Ovary (tissue), 10 donors: ENCODE measurements at places on chromosomes 12 and 14. TPM values are rescaled to one million over a fixed set of nuclear protein-coding genes. Genes with fewer than 3 reads are reported as not detected.

GRCh38 chr14:56632195-56632594 lies 52.6 kb downstream of the TMEM260 start:
- no peak overlapping the region for H3K4me3 ChIP-seq
- no peak overlapping the region for H3K27ac ChIP-seq
- no peaks in the 10 kb centered on the region for H3K27me3 ChIP-seq
- peaks cover 4% of the 10 kb centered on the region for H3K36me3 ChIP-seq
- no peak for DNase-seq

DNA sequence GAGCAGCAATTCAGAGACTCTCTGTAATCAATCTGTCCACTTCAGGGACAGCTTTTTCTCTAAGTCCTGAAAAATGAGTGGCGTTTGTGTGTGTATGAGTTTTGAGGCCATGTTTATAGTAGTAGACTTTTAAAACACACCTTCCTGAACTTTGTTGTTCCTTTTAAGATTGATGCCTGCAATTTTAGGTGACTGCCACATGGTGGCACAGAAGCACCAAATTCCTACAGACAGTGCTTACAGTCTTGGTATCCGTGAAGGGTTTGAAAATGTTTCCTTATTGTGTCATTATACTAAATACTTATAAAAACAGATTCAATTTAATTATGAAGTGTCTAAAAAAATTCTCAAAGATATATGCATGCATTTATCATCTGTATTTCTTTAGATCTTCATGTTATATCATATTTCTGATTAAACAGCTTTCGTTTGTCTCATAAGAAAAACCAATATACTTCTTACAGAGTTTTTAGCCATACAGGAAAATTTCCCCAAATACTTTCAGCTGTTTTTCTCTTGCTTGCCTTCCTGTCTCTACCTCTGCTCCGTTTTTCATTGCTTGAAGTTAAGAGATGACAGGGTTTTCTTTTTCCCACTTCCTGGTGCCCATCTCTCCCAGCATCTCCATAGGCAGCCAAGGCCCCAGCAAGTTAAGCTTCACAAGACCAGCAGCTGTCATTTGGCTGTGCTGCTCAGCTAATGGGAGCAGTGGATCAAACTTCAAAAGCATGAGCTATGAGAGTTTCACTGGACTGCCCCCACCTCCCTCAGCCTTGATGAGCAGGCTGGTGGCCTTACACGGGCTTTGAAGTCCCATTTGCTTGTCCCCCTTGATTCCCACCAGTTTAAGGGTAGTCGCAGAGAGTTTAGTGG lies 259.6 kb downstream of the AKAP6 start:
- H3K36me3 ChIP-seq: no peaks in the 10 kb centered on the region
- H3K4me1 ChIP-seq: no peaks in the 10 kb centered on the region
- H3K4me3 ChIP-seq: no peak overlapping the region

GLT1D1 gene
- total RNA-seq: 0.61 TPM

- no peak overlapping the region for H3K4me3 ChIP-seq
- no peak overlapping the region for H3K27ac ChIP-seq
- H3K27me3 ChIP-seq: no peaks in the 10 kb centered on the region
- DNase-seq: no peak
- no peaks in the 10 kb centered on the region for H3K4me1 ChIP-seq
Measured at GRCh38 chr12:4353785-4354208, 25.7 kb downstream of the FGF23 start.

GRCh38 chr12:11941606-11942337 lies 129.0 kb upstream of the BCL2L14 start:
- H3K4me3 ChIP-seq: no peak overlapping the region
- no peaks in the 10 kb centered on the region for H3K36me3 ChIP-seq
- H3K4me1 ChIP-seq: no peaks in the 10 kb centered on the region
- no peak for DNase-seq

GRCh38 chr14:55845963-55846825 lies 266.2 kb downstream of the KTN1 start:
- H3K27ac ChIP-seq: no peak overlapping the region
- H3K4me3 ChIP-seq: no peak overlapping the region

SDSL gene
- total RNA-seq: 2.9 TPM

DNA sequence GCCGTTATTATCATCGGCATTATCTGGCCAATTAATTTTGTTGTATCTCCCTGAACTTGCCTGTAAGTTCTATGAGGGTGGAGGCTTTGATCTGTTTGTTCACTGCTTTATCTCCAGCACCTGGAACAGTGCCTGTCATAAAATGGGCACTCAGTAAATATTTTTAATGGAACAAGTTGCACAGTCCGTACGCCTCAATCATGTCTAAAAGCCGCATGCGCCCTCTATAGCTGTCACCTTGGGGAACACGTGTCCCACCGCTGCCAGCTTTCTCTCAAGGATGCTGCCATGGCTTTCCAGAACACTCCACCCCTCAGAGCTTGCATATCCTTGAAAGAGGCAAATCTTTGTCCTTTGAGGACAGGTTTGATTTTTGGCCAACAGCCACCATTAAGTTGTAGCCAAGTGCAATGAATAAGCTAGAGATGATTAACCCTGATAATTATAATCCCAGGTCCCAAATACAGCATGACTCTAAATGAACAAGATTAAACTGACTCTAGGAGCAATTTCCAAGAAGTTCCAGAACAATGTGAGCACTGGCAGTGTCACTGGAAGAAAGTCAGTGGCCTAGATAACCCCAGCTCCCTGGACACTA lies 55.1 kb downstream of the ERH start:
- no peak for DNase-seq
- no peak overlapping the region for H3K27ac ChIP-seq
- H3K27me3 ChIP-seq: no peaks in the 10 kb centered on the region
- no peaks in the 10 kb centered on the region for H3K36me3 ChIP-seq

GRCh38 chr14:101506211-101506925 lies 54.9 kb upstream of the DIO3 start:
- H3K36me3 ChIP-seq: no peaks in the 10 kb centered on the region
- H3K27me3 ChIP-seq: no peaks in the 10 kb centered on the region

- no peak overlapping the region for H3K4me3 ChIP-seq
- no peaks in the 10 kb centered on the region for H3K27me3 ChIP-seq
- DNase-seq: no peak
- no peak overlapping the region for H3K27ac ChIP-seq
- no peaks in the 10 kb centered on the region for H3K4me1 ChIP-seq
Measured at GRCh38 chr14:76498976-76499375, 123.0 kb downstream of the ESRRB start.

OR4E2 gene
- not detected for total RNA-seq

GRCh38 chr12:57469296-57470164 lies 9.9 kb downstream of the GLI1 start:
- no peaks in the 10 kb centered on the region for H3K4me1 ChIP-seq
- DNase-seq: no peak
- H3K4me3 ChIP-seq: no peak overlapping the region
- no peak overlapping the region for H3K27ac ChIP-seq
- no peaks in the 10 kb centered on the region for H3K27me3 ChIP-seq
- no peaks in the 10 kb centered on the region for H3K36me3 ChIP-seq

HOXC11 gene
- not detected for total RNA-seq

DNA sequence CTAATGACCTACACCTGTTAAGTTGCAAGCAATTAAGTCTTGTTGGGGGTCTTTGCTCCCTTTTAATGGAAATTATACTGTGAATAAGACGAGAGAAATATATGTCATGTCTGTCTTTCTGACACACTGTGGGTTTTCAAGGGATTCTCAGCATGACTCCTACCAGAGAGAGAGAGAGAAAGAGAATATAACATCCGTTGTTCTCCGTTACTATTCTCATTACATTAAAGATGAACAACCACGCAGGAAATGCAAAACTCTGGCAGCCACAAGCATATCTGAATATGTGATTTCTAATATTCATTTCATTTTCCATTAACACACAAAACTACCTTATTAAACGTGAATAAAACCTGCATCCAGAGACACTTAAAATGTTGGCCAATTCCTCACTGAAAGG lies 67.3 kb upstream of the EGLN3 start:
- no peaks in the 10 kb centered on the region for H3K4me1 ChIP-seq
- DNase-seq: no peak
- no peaks in the 10 kb centered on the region for H3K36me3 ChIP-seq
- H3K4me3 ChIP-seq: no peak overlapping the region

OLR1 gene
- 1.8 TPM for total RNA-seq

DNA sequence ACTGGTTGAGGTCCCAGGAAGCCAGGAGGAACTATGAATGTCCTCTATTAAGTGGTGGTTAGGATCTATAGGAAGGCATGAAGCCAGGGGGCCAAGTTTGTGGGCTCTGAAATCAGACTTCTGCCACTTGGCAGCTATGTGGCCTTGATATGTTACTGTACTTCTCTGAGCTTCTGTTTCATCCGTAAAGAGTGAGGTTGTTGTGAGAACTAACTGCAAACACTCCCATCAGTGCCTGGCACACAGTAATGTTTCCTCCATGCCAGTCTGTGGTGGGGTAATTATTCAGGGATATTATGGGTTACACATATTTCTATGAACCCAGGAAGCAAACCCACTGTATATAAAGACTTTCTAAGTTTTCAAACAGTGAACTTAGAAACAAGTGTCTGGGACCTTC lies 57.4 kb downstream of the PLXNC1 start:
- H3K27me3 ChIP-seq: no peaks in the 10 kb centered on the region
- peaks cover 20% of the 10 kb centered on the region for H3K4me1 ChIP-seq
- H3K27ac ChIP-seq: no peak overlapping the region
- H3K36me3 ChIP-seq: no peaks in the 10 kb centered on the region

- DNase-seq: no peak
- H3K4me1 ChIP-seq: no peaks in the 10 kb centered on the region
- no peak overlapping the region for H3K4me3 ChIP-seq
- no peaks in the 10 kb centered on the region for H3K27me3 ChIP-seq
Measured at GRCh38 chr12:84572196-84572595, 340.4 kb downstream of the SLC6A15 start.

ZNF140 gene
- total RNA-seq: 18.0 TPM

DNA sequence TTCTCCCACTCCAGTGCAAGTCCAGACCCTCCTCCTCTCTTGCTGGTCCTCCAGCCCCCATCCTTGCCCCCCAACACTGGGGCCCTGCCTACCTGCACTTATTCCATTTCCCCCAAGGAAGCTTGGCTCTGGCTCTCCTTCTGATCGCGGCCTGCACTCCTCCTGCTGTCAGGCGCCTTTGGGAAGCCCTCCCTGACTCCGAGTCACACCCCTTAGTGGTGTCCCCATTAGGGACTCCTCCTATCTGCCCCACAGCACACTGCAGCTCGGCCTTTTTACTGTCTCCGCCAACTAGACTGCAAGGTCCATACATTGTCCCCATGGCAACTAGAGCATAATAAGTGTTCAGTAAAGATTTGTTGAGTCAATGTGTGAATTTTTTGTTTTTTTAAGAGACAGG lies 32.9 kb downstream of the FIGNL2 start:
- H3K36me3 ChIP-seq: no peaks in the 10 kb centered on the region
- H3K27me3 ChIP-seq: no peaks in the 10 kb centered on the region
- no peaks in the 10 kb centered on the region for H3K4me1 ChIP-seq
- no peak overlapping the region for H3K27ac ChIP-seq
- no peak for DNase-seq

- DNase-seq: no peak
- no peaks in the 10 kb centered on the region for H3K27me3 ChIP-seq
- H3K36me3 ChIP-seq: no peaks in the 10 kb centered on the region
- no peak overlapping the region for H3K4me3 ChIP-seq
- H3K4me1 ChIP-seq: peaks cover 3% of the 10 kb centered on the region
Measured at GRCh38 chr12:106871477-106871876, 84.2 kb upstream of the TMEM263 start.

DNA sequence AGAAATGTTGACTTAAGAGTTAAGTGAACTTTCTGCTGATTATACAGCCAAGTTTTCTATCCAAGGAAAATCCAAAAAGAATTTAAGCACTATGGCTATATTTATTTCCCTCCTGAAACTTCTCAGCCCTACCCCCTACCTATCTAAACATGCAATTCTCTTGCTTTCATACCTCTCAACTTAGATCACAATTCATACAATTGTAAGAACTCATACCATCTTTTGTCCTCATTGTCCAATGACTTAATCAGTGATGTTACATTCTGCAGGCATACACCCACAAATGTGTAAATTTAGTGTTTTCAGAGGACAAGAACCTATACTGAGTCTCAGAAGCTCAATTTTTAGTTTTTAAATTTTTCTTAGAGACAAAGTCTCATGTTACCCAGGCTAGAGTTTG lies 62.1 kb downstream of the ZFC3H1 start:
- H3K27me3 ChIP-seq: no peaks in the 10 kb centered on the region
- H3K27ac ChIP-seq: no peak overlapping the region
- no peak overlapping the region for H3K4me3 ChIP-seq
- no peaks in the 10 kb centered on the region for H3K4me1 ChIP-seq

- no peaks in the 10 kb centered on the region for H3K4me1 ChIP-seq
- H3K27ac ChIP-seq: no peak overlapping the region
- H3K4me3 ChIP-seq: no peak overlapping the region
- H3K36me3 ChIP-seq: no peaks in the 10 kb centered on the region
- DNase-seq: no peak
- H3K27me3 ChIP-seq: no peaks in the 10 kb centered on the region
Measured at GRCh38 chr12:44465139-44465538, 411.0 kb downstream of the NELL2 start.

DNA sequence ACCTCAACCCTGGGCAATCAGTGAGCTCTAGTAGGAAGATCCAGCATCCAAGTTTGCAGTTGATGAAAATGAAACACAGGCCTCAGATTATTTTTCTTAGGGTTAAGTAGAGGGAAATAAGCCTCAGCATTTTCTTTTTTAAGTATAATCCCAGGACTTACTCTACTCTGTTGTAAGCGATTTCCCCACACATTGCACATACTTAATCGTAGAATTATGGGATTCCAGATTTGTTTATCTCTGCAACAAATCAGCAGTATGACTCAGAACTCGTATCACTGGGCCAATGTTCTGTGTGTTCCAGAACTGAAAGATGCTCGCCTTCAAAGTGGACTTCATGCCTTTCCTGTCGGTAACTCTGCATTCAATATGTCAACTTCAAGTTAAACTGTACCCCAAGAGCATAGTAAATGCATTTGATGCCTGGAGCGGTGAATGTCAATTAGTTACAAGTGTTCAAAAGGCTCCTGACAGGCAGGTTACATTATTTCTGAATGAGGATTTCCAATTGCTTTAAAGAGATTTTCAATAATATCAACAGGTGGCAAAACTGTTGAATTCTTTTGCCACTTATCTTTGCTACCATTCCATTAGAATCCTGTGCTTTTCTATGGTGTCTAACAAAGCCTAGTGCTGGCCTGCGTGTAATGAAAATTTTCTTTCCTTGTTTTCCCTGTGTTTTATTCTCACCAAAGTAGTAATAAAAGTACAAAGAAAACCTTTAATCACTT lies 323.8 kb upstream of the SYT1 start:
- H3K27ac ChIP-seq: no peak overlapping the region
- H3K4me1 ChIP-seq: no peaks in the 10 kb centered on the region
- H3K4me3 ChIP-seq: no peak overlapping the region
- no peak for DNase-seq
- H3K36me3 ChIP-seq: no peaks in the 10 kb centered on the region

GRCh38 chr14:26765768-26766520 lies 168.1 kb upstream of the NOVA1 start:
- DNase-seq: no peak
- no peaks in the 10 kb centered on the region for H3K36me3 ChIP-seq
